ENCODE measurements at places on chromosomes 11 and 22.

GRCh38 chr22:44170470-44170869, 10.3 kb upstream of the PARVG start:
- DNase-seq = no peak

DNA sequence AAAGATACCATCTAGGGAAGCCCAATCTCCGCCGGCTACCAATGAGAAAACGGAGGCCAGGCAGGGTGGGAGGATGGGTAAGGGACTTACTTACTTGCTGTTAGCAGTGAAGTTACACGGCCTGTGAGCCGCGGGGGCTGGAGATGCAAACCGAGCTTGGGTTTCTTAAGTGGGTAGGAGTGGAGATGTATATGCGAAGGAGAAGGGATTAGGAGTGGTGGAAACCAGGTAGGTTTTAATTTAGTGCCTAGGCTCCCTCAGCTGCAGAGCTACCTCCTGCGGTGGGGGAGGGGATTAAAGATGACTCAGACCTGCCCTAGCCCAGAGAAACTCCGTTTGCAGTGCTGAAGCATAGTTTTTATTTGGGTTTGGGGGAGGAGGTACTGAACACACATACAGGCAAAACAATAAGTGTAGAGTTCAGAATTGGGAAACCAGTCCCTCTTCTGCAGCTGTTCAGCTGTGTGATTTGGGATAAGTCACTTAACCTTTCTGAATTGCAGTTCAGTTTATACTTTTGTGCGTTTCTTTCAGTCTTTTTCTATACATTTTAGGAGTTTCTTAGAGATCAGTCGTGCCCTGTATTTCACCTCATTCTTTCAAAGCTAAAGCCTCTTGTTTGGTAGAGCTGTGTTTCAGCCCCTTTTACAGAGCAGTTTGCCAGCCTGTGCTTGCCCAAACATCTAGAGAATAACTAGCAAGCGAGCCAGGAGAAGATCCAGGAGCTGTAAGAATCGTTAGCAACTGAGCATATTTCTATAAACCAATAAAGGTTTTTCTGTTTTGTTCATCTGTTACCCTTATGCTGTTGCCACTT, 596 bp upstream of the TNRC6B start:
- DNase-seq = peak; percentile 55

GRCh38 chr11:10303558-10304363, 1.1 kb upstream of the ADM start:
- DNase-seq = no peak

DNA sequence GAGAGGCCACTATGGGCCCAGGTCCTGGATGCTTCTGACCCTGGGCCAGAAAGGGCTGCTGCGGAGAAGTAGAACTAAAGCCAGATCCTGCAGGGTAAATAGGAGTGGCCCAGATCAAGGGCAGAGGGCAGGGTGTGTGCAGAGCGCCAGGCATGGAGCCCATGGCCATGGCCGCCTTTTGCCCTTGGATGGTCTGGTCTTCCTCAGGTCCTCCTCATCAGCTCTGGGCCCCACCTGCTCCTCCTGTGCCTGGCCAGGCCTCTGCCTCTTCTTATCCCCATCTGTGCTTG, 277.6 kb downstream of the BRD1 start:
- no peak for DNase-seq

DNA sequence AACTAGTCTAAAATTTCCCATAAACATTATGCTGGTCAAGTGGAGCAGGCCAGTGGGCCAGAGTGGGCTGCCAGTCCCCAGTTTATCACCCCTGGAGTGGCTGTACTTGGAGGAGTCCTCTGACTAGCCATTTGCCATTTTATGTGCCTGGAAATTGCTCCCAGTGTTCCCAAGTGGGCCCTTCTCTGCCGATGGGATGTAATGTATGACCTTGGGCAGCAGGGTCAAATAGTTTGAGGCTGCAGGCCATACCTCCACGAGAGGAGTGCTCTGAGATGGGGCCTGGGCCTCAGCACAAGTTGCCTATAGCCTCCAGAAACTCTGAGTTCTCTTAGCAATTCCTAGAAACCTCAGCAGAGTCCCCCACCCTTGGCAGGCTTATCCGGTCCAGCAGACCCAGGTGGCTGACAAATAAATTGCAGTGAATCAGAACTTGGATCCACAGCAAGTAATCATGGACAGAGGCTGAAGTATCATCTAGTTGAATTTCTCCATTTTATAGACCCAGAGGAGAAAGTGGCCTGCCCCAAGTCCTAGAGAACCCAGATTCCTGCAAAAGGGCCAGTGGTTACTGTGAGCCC, 17.8 kb upstream of the PATZ1 start:
- no peak for DNase-seq

GRCh38 chr22:48627203-48627602, 1200.5 kb downstream of the BRD1 start:
- no peak for DNase-seq

DNA sequence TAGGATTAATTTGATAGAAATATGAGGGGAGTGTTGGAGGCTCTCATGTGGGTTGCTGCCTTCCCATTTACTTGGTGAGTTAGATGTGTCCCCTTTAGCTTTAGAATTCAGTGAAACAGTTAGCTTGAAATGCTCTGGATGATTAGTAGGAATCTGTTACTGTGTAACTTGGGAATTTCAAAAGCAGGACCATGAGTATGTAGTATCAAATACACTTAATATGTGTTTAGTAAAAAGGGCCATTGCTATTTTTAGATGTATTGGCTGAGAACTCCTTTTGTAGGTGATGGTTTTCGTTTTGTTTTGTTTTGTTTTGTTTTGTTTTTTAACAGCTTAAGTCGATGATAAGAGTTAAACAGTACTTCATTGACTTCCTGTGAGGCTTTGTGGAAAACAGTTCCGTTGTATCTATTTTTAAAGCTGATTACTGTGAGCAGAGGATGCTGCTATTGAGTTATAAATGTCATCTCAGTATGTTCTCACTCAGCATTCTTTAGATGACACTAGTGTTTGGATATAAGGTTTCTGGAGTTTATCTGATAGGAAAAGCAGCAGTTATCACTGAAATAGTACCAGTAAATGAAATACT, 53.5 kb downstream of the MCAM start:
- DNase-seq = no peak

DNA sequence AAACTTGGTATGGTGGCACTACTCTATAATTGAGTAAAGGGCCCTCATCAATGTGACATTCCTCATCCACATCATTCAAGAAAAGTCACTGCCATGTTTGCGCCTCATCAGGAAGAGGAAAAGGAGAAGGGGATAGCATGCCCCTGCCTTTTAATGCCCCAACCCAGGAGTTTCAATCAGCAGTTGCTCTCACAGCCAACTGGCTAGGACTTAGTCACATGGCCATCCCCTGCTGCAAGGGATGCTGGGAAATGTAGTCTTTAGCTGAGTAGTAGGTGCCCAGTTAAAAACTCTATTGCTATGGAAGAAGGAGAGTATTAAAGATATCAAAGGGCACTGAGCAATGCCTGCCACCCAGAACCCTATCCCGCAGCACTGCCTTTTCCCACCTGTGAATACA, 10.9 kb upstream of the CCND1 start:
- DNase-seq = no peak

All from iPS-NIHi11 (cell line).